ENCODE measurements at places on chromosomes 5 and 9.

DNA sequence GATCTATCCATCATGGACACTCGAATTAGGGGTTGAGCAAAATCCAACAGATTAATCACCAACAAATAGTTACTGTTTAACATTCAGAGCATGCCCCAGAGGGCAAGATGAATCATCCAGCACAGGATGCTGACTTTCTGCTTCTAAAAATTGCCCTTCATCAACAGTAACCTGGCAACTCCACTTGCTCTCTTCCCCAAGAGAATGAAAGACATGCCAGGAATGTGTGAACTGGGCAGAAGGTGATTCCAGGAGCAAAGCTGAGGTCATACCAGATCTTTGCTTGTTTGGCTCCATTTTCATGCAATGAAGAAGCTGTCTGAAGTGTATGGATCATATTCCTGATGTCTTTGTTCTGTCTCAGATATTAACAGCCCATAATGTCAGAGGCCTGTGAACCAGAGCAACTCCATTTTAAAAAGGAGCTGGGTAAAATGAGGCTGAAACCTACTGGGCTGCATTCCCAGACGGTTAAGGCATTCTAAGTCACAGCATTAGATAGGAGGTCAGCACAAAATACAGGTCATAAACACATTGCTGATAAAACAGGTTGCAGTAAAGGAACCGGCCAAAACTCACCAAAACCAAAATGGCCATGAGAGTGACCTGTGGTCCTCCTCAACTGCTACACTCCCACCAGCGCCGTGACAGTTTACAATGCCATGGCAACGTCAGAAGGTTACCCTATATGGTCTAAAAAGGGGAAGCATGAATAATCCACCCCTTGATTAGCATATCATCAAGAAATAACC lies 2.5 kb upstream of the ZNF367 start:
- DNase-seq: peak; percentile 54

- DNase-seq: no peak
These were observed 26.9 kb upstream of the CEP120 start for GRCh38 chr5:123450114-123450513.

GRCh38 chr9:3856592-3856991 lies 330.8 kb upstream of the RFX3 start:
- no peak for DNase-seq

- no peak for DNase-seq
These were observed 2.8 kb downstream of the JAKMIP2 start for GRCh38 chr5:147779694-147780093.

DNA sequence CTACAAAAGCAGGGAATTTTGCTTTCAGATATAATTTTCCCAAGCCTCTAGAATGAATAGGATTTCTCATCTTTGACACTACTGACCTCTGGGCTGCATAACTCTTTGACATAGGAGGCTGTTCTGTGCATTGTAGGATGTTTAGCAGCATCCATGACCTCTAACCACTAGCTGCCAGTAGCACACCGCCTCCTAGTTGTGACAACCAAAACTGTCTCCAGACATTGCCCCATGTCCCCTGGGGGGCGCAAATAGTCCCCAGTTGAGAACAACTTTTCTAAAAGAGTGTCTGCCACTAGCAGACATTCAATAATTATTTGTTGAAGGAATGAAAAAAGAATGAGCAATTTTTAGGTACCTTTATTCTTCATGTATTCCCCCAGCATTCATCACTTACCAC lies 51.8 kb downstream of the POU4F3 start:
- DNase-seq: no peak

- no peak for DNase-seq
These were observed 24.6 kb downstream of the NKD2 start for GRCh38 chr5:1033178-1033577.

DNA sequence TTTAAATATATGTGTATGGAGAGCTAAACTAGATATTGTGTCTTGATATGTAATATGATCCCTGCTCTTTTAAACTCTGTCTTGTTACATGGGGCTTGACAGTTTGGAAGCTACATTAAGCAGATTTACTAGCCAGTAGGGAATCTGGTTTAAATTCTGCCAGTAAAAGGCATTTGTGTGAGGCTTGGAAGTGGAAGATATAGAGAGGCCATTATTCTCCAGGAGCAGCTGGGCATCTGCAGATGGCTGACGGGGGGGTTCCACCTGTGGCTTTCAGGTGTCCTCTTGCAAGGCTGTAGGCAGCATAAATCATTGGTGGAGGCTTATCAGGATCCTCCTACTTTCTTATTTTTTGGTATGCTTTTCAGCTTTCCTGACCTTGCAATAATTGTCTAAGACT lies 179.1 kb upstream of the FBXL7 start:
- DNase-seq: peak; percentile 90

DNA sequence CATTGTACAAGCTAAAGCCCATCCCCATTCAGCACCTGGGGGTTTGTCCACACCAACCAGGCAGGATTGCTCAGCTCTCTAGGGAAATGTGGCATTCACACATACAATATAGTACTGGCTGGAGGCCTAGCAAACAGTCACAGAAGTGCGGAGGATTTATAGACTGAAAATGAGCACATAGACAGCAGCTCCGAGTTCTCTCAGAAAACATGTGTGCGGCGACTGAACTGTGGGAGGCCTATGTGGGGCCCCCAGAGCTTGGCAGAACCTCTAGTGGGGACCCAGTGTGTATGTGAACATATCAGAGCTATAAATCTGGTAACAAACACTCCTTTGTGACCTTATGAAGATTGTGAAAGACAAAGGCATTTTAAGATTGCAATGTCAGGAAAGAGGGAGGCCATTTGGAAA lies 431.1 kb downstream of the DTWD2 start:
- DNase-seq: no peak

DNA sequence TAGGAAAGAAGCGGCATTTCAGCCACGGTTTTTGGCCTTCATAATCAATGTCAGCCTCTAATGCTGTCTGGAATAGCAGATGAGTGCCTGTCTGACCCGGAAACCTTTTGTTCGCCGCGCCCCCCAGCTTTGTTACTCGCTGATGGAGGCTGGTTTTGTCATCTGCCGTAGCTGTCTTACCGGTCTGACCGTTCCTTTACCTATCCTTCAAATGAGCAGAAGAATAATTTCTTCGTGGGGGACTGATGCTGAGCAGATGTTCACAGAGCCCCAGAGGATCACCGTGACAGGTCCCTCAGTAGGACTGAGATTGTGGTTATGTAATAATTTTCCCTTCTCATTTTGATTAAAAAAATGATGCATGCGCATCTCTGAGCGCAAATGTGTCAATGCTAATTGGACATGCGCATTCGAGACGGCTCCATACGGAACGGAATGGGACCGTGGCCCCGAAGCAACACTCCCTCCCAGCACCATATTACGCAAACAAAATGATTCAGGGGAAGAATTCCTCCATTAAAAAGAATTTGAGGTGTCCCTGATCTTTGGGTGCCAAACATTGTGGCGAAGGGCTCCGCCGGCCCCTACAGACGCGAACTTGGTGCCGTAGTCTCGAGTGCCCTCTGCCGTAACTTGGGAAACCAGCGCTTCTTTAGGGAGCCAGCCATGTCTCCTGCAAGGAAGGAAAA lies 27.6 kb downstream of the TLX3 start:
- DNase-seq: peak; percentile 53

DNA sequence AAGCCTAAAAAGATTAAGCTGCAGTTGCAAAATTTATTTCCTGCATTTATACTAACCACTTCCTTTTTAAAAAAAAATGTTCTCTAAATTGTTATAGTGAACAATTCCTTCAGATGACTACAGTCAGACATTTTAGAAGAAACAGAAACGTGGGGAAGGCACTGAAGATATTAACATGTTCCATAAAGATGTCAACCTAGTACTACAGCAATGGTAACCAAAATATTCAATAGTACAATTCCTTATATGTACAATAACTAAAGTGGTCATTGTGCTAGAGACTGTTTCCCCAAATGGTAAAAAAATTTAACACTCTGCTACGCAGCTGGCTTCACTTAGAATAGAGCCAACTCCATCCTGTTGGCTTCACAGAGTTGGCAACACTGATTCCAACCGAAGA lies 97.7 kb downstream of the FNBP1 start:
- DNase-seq: no peak

DNA sequence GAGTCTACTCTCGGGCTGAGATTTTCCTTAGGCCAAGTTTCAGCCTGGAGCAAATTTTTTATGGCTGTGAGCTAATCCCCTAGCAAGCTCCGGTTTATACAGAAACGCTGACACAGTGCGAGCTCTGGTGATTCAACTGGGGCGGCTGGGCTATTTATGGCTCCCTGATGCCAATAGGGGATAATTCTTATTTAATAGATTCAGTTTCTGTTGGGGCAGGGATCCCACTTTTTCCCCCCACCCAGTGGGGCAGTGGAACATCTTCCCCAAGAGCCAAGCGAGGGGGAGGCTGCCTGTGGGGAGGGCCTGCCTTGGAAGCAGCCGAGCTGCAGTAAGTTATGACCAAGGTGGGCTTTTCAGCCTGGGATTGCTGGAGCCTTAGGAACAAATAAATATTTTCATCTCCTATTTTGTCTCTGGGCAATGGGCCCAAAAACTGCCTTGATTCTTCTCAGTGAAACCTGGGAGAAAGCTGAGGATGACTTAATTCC lies 129.1 kb downstream of the MACROH2A1 start:
- DNase-seq: no peak

DNA sequence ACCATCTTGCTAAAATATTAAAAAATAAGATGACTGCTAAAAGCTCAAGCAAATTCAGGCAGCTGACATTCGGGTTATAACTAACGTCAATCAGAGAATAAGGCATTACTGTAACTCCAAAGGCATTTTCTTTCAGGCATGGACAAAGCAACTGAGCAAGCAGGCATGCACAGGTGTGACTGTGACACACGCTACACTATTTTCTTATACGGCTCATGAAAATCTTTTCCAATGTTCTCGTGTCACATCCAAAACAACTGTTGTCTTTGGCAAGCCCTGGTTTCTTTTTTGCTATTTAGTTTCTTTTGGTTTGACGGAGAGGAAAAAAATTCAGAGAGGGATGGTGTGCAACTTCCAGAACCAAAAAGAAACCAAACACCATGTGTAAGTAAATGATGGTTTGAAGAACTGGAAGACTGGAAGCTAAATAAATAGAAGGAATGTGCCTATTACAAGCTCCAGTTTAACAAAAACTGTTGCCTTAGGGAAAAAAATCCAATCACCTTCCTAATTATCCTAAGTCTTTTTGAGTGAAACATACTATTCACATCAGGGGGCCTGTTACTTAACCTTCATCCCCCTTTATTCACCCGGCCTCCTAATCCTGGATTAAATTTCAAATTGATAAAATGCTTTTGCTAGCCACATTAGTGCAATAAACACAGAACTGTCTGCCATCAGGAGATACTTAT lies 277.6 kb downstream of the PSAT1 start:
- DNase-seq: no peak

- DNase-seq: no peak
These were observed 48.6 kb downstream of the AMBP start for GRCh38 chr9:114029311-114030170.

DNA sequence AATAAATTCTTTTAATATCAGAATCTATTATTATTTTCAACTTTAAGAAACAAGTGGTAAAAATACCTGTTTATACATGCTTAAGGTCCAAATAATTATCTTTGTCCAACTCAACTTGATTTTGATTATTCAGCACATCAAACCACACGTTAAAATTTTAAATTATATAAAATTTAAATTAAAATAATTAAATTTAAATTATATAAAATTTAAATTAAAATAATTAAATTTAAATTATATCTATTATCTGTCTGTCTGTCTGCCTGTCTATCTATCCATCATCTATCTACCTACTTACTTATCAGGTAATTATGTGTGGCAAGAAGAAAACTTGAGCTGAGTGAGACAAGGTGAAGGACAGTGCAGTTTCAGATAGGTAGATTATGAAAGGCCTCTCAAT lies 605.3 kb upstream of the RIOK2 start:
- DNase-seq: no peak

- peak; percentile 56 for DNase-seq
These were observed 367.2 kb downstream of the OSTF1 start for GRCh38 chr9:75455444-75455921.

- DNase-seq: no peak
These were observed 8.6 kb downstream of the CHMP5 start for GRCh38 chr9:33273266-33273971.

DNA sequence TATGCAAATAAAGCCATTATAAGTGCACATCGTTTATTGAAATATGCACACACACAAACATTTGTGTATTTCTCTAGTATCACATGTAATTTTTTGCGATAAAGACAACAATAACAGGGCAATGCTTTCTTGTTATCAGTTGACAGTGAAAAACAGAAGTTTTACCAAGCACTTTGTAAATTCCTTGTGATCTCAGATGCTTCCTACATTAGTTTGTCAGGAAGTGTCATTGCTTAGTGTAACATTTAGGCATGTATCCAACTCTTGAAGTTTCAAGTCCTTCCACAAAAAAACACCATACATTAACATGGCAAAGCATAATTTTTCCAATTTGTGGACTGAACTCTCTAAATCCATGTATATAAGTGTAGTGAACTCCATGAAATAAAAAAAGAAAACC lies 46.4 kb downstream of the MOCS2 start:
- no peak for DNase-seq

- no peak for DNase-seq
These were observed 28.9 kb downstream of the TCF7 start for GRCh38 chr5:134143431-134143830.

DNA sequence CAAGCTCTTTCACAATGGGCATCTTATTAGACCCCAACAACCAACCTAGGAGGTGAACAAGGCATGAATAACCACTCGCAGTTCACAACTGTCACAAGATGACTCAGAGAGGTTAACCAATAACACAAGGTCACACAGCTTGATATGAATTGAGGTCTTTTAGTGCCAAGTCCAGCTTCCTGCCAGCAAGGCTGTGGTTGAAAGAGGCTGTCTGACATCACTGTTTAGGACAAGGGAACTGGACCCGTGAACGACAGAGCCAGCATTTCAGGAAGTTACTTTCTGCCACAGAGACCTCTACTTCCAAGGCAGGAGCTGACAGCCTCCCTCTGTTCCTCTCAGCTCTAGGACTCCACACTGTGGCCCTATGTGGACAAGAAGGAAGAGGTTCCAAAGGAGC lies 53.4 kb upstream of the ALDH1B1 start:
- peak; percentile 2 for DNase-seq

- no peak for DNase-seq
These were observed 84.2 kb upstream of the ELL2 start for GRCh38 chr5:96045888-96046287.

DNA sequence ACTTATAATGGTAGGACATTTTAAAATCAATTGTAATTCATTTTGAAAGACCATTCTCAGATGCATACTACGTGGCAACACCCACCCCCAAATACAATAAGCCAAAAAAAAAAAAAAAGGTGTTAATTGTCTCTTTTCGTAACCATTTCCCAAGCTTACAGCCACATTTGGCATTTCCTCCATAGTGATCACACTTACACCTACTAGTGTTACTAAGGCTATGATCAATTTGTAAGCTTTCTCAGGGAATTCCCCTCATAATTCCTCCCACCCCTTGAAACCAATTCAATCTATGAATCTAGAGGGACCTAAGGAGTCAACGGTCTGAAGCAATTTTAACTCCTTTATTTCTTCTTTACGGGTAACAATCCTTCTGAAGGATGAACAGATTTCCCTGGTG lies 40.1 kb downstream of the NR2F1 start:
- DNase-seq: no peak
